ENCODE measurements at places on chromosomes 4 and X.

DNA sequence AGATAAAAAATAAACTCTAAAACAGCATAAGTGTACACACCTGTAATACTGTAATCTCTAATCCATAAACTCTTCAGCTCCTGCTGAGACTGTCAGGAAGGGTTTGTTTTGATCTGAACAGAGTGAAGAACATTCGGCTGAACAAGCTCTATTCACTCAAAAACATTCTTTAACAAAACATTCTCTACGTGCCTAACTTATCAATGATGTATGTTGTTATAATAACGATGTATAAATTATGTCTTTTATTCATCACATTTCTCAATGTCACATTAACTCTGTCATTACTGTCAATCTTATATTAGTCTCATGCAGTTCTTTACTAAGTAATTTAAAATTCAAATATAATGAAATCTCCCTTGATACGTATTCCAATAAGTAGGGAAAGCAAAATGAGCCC is 280.6 kb downstream of the FSTL5 start:
- no peak for DNase-seq

GRCh38 chrX:70754169-70754848 is 154.2 kb downstream of the TEX11 start:
- no peak for DNase-seq

DNA sequence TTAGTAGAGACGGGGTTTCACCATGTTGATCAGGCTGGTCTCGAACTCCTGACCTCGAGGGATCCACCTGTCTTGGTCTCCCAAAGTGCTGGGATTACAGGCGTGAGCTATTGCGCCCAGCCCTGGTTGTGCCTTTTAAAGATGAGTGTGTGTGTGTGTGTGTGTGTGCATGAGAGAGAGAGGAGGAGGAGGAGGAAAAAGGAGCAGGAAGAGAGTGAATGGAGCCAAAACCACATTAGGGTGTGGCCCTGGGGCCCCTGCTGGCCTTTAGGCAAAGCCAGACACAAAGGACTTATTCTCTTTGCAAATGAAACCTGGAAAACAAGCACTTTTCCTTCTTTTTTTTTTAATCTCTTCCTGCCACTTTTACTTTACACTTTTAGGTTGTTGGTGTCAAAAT is 48.2 kb upstream of the KLF3 start:
- DNase-seq, result no peak

- DNase-seq, result no peak
Measured at GRCh38 chr4:121749225-121749624, 15.7 kb downstream of the SMIM43 start.

DNA sequence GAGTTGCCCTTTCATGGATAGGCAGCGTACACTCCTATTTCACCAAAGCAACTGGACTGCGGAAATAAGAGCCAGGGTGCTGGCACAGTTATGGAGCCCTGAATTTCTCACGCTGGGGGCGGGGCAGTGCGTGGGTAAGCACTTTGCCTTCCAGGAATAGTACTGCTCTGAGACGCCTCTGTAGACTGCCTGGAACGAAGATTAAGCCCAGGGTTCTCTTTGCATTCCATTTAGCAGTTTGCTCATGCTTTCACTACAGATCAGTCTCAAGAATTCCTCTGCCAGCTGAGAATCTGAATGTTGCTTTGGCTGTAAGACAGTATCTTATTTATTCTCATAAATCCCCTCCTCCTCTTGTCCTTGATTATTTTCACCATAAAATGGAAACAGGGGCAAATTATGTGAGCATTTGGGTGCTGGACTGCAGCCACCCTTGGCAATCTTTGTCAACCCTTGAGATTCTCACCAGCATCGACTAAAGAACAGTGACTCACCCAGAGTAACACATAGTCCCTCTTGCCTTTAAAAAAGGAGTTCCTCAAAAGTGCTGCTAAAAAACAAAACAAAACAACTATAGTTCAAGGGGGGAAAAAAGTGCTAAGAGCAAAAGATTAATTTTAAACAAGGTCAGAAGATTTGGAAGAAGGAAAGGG is 88.9 kb upstream of the CITED1 start:
- DNase-seq, result no peak

DNA sequence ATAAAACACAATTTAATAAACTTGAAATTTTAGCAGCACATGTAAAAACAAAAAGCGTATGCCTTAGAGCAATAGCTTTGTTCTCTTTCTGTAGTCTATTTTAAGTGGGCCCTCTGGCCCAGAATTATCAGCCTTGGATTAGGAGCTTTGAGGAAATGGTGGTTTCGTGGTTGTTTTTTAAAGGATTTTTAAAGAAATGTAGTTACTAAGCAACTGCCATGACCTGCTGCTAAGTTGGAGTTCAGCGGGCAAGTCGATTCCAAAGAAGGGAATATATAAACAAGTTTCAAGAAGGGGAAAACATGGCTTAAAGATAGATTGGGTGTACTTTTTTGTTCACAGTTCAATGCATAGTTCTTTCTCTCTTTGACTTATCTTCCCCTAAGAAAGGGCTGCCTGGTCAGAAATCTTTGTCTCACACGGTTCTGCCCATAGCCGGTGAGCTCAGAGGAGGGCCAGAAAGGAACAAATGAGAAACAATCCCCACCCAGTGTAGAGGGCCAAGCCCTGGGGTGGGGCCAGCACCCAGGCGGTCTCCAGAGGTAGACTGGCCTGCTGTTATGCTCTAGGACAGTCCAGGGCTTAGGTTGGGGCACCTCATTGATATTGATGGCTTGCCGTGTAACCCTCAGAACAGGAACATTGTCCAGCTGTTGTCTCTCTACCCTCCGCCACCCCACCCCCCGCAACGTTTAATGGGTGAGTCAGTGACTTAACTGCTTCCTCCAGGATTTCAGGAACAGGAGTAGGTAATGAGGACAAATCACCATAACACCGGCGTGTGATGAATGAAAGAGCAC is 32.5 kb downstream of the DLG3 start:
- no peak for DNase-seq

DNA sequence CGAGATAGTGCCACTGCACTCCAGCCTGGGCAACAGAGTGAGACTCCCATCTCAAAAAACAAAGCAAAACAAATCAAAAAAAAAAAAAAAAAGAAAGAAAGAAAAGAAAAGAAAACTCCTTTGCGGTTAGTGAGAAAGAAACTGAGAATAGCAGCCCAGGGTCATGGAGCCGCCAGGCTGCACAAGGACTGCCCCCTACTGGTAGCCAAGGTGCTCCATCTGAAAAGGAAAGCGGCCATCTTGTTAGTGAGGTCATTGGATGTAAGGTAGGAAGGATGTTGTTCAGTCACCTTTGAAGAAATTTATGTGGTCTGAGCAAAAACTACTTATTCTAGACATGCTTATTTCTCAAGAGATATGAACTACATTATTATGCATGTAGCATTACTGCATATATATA is 660.6 kb upstream of the TENM3 start:
- DNase-seq, result no peak

- no peak for DNase-seq
Measured at GRCh38 chr4:185520119-185520518, 15.2 kb downstream of the PDLIM3 start.

- DNase-seq, result no peak
Measured at GRCh38 chrX:72554448-72555140, 18.0 kb downstream of the HDAC8 start.

DNA sequence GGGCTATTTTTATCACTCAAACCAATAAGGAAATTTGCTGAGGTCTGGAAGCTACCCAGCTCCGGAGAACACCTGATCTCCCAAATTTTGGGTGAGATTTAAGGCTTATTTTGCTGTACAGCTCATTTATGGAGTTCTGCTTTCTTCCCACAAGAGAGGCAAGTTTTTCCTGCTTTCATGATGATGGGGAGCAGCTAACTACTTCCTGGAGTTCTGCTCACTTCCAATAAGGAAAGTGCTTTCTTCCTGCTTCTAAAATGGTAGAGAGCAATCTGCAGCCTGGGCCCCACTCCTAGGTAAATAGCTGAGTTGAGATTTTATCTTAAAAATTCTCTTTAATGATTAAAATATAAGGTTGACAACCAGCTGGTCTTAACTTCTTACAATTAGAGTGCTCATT is 606.0 kb upstream of the HTR2C start:
- no peak for DNase-seq

DNA sequence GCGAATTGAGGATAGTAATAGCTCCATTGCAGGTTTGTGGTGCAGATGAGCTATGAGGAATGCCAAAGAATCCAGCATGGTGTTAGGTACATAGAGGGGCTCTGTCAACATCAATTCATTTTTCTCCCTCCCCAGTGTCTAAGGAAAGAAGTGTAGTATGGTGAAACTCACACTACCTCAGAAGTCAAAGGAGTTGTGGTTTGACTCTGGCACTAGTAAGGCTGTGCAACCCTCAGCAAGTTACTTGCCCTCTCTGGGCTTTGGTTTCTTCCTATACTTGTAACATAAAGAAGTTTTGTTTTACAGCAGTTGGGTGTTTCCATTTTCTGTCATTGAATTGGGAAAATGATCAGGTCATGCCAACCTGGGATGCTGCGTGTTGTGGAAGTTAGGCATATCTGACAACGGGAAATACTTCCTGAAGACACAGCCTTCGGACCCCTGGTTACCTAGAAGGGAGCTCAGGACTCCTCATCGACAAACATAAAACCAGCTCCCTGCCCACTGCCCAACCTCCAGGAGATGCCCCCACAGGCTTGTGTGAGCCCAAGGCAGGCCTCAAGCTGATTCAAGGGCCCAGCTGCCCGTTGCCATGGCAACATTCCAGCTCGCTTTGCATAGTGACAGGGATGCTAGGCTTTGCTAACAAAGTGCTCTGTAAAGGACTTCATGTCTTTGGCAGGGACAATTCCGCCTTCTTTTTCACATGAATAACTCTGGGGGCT is 71.4 kb downstream of the RTL5 start:
- no peak for DNase-seq
